ENCODE measurements at places on chromosomes 7 and 10.

GRCh38 chr10:70834021-70834420, 18.3 kb downstream of the SGPL1 start:
- DNase-seq: no peak

- no peak for DNase-seq
These were observed 109.6 kb downstream of the NKX6-2 start for GRCh38 chr10:132676193-132676891.

- DNase-seq: no peak
These were observed 41.0 kb upstream of the DNAAF5 start for GRCh38 chr7:685540-685939.

- DNase-seq: no peak
These were observed 1249.6 kb downstream of the TYW1 start for GRCh38 chr7:68246189-68246633.

DNA sequence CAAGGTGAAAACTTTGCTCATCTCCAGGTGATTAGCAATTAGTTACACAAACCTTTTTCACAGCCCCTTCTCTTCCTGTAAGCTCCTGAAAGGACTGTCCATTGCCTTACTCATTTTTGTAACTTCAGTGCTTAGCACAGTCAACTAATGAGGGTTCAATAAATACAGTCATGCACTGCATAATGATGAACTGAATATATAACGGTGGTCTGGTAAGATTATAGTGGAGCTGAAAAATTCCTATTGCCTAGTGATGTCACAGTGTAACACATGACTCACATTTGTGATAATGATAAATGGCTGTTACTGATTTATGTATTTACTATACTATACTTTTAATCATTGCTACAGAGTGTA, 12.9 kb upstream of the FAM133B start:
- DNase-seq: no peak

- no peak for DNase-seq
These were observed 846 bp upstream of the CALML5 start for GRCh38 chr10:5500162-5500670.

GRCh38 chr7:147903536-147904218, 686.9 kb upstream of the C7orf33 start:
- no peak for DNase-seq

GRCh38 chr7:107089627-107090026, 45.1 kb downstream of the PRKAR2B start:
- no peak for DNase-seq

GRCh38 chr7:80879849-80880248, 39.0 kb downstream of the SEMA3C start:
- DNase-seq: no peak

GRCh38 chr10:66239062-66239461, 686.8 kb upstream of the LRRTM3 start:
- no peak for DNase-seq
